ENCODE measurements at places on chromosomes 3 and 15. TPM values are rescaled to one million over a fixed set of nuclear protein-coding genes. Genes with fewer than 3 reads are reported as not detected.

DNA sequence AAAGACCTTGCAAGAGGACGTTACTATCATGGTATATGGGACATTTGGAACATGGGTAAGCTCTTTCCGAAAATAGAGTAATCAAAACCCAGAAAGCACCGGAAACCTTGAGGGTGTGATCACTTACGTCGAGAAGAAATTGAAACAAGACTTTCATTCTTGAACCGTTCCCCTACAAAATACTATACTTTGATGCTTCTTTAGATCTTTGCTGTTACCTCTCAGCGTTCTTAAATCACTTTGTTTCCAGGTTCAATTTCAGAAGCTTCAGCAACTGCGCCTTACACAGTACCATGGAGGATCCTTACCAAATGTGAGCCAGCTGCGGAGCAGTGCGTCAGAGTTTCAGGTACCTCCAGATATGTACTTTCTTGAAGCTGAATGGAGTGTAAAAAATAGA lies 10.1 kb downstream of the CRTC3 start:
- H3K4me3 ChIP-seq, result peak overlapping the region; percentile 11
- no peaks in the 10 kb centered on the region for H3K27me3 ChIP-seq
- peaks cover 64% of the 10 kb centered on the region for H3K4me1 ChIP-seq
- H3K36me3 ChIP-seq, result no peaks in the 10 kb centered on the region

- H3K27ac ChIP-seq, result no peak overlapping the region
- H3K4me1 ChIP-seq, result no peaks in the 10 kb centered on the region
- H3K4me3 ChIP-seq, result no peak overlapping the region
- H3K27me3 ChIP-seq, result no peaks in the 10 kb centered on the region
- DNase-seq, result no peak
Observed at GRCh38 chr3:173690542-173691180, 293.1 kb downstream of the NLGN1 start.

DNA sequence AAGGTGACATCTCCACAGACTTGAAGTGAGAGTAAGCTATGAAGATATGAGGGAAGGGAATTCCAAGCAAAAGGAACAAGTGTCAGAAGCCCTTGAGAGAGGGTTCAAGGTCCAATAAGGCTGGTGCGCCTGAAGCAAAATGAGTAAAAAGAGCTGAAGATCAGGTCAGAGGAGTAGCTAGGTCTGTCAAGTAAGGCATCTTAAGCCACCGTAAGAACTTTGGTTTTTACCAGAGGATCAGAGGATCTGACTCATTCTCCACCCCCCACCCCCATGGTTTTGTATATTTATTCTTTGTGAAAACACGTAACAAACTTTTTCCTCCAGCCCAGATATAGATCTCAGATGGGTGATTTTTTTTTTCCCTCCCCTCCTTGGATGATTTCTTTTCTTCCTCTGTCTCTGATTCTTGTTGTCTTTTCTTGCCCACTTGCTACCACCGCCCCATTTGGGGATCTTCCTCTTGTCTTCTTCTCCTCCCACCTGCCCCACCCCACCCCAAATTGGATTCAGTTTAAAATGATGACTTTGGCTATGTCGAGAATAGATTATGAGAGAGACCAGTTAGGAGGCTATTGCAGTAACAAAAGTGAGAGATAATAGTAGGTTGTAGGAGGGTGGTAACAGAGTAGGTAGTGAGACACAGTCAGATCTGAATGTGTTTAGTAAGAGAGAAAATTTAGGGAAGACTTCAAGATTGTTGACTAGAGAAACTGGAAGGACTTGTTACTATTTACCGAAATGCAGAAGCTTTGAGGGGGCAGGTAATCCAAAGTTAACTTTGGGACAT lies 6.1 kb downstream of the TRMT10C start:
- H3K27ac ChIP-seq, result no peak overlapping the region
- H3K36me3 ChIP-seq, result peaks cover 12% of the 10 kb centered on the region
- no peaks in the 10 kb centered on the region for H3K27me3 ChIP-seq
- DNase-seq, result no peak
- peaks cover 25% of the 10 kb centered on the region for H3K4me1 ChIP-seq

DNA sequence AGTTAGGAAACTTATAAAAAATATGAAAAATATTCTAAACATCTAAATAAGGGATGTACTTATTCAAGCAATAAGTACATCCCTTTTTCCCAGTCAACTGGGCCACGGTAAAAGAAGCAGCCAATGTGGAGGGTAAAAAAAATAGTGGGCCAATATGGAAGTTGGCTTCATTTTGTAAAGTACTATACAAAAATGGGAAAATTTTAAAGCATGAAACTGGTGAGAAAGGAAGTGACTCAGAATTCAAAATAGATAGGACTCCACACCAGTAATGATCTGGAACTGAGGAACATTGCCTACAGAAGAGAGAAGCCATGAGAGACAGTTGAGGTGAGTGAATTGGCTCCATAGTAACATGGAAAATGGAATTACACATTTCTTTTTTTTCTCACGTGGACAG lies 108.9 kb downstream of the FNDC3B start:
- H3K4me3 ChIP-seq, result no peak overlapping the region
- no peaks in the 10 kb centered on the region for H3K27me3 ChIP-seq

GRCh38 chr3:102144063-102144462 lies 290.8 kb upstream of the ZPLD1 start:
- no peaks in the 10 kb centered on the region for H3K27me3 ChIP-seq
- no peak overlapping the region for H3K4me3 ChIP-seq
- DNase-seq, result no peak

- DNase-seq, result no peak
- H3K36me3 ChIP-seq, result no peaks in the 10 kb centered on the region
- H3K27ac ChIP-seq, result no peak overlapping the region
- H3K4me3 ChIP-seq, result no peak overlapping the region
Observed at GRCh38 chr15:29612701-29613100, 209.6 kb downstream of the TJP1 start.

GRCh38 chr3:11096266-11097139 lies 57.8 kb upstream of the HRH1 start:
- no peak overlapping the region for H3K4me3 ChIP-seq
- no peak overlapping the region for H3K27ac ChIP-seq
- DNase-seq, result no peak
- no peaks in the 10 kb centered on the region for H3K36me3 ChIP-seq
- no peaks in the 10 kb centered on the region for H3K27me3 ChIP-seq

- H3K36me3 ChIP-seq, result no peaks in the 10 kb centered on the region
- no peak overlapping the region for H3K27ac ChIP-seq
- H3K4me1 ChIP-seq, result no peaks in the 10 kb centered on the region
- H3K4me3 ChIP-seq, result no peak overlapping the region
- no peaks in the 10 kb centered on the region for H3K27me3 ChIP-seq
Observed at GRCh38 chr3:75192146-75192616, 471.9 kb upstream of the FRG2C start.

- DNase-seq, result no peak
- no peaks in the 10 kb centered on the region for H3K27me3 ChIP-seq
- H3K27ac ChIP-seq, result no peak overlapping the region
Observed at GRCh38 chr3:70383360-70383831, 71.0 kb upstream of the MDFIC2 start.

DNA sequence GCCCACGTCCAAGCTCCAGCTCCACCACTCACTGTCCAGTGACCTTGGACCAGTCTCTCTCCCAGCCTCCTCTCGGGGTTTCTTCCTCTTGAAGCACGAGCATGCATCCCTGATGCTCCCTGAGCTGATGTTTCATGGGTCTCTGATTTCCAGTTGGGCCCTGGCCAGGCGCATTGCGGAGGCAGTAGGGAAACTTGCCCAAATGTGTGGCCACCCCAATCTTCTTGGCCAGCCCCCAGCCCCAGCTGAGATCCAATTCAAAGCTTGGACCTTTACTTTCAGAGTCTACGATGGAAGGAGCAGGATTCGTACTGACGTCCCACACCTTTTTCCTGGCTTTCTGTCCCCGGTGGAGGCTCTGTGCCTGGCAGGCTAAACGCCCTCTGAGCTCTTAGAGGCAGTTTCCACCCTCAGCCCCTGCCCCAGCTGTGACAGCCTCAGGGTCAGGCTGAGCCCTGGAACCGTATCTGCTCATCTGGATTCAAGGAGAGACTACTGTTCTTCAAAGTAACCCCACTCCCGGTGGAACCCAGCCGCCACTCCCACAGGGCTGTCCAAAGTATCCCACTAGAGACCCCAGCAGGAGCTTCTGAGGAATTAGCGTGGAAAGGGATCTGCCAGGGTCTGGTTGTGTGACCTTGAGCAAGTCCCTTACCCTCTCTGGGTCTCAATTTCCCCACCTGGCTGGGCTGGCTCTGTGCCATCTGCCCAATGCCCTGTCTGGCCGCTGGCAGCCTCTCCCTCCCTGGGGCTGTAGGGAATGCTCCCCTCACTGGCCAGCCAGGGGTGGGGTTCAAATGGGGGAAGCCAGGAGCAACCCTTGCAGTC lies 37.4 kb downstream of the CPN2 start:
- no peak overlapping the region for H3K27ac ChIP-seq
- no peak overlapping the region for H3K4me3 ChIP-seq
- peaks cover 12% of the 10 kb centered on the region for H3K4me1 ChIP-seq
- DNase-seq, result no peak

DNA sequence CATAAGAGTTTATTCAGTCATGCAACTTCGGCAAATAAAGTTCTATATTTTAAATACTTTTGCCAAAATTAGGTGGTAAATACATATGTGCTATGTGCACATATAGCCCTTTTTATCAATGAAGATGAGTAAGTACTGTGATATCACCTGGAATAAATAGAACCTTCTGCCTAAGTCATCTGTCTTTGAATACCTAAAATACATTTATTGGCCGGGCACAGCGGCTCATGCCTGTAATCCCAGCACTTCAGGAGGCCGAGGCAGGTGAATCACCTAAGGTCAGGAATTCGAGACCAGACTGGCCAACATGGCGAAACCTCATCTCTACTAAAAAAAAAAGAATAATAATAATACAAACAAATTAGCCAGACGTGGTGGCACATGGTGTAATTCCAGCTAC lies 73.8 kb upstream of the FLNB start:
- no peaks in the 10 kb centered on the region for H3K4me1 ChIP-seq
- no peaks in the 10 kb centered on the region for H3K36me3 ChIP-seq
- no peak overlapping the region for H3K4me3 ChIP-seq
- H3K27me3 ChIP-seq, result no peaks in the 10 kb centered on the region
- no peak overlapping the region for H3K27ac ChIP-seq

DNA sequence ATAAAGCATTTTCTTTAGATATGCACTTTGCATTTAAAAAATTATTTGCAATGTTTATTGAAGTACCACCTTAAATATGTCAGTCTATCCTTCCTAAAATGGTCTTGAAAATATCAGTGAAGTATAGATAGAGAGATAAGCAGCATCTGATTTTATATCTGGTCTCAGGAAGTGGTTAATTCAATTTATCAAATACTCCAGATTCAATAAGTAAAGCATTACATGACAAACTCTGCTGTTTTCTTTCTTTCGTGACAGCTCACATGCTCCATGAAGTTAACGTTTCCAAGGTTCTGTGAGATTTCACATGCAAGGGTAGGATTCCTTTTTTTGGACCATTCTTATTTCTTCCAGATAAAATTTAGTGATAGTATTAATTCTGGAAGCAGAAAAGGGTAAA lies 775.4 kb upstream of the ROBO1 start:
- H3K4me1 ChIP-seq, result no peaks in the 10 kb centered on the region
- DNase-seq, result no peak
- no peak overlapping the region for H3K4me3 ChIP-seq
- no peaks in the 10 kb centered on the region for H3K36me3 ChIP-seq
- H3K27me3 ChIP-seq, result no peaks in the 10 kb centered on the region

- H3K27me3 ChIP-seq, result no peaks in the 10 kb centered on the region
- no peaks in the 10 kb centered on the region for H3K4me1 ChIP-seq
- no peaks in the 10 kb centered on the region for H3K36me3 ChIP-seq
- H3K4me3 ChIP-seq, result no peak overlapping the region
Observed at GRCh38 chr3:11514191-11514821, 129.4 kb downstream of the VGLL4 start.

DNA sequence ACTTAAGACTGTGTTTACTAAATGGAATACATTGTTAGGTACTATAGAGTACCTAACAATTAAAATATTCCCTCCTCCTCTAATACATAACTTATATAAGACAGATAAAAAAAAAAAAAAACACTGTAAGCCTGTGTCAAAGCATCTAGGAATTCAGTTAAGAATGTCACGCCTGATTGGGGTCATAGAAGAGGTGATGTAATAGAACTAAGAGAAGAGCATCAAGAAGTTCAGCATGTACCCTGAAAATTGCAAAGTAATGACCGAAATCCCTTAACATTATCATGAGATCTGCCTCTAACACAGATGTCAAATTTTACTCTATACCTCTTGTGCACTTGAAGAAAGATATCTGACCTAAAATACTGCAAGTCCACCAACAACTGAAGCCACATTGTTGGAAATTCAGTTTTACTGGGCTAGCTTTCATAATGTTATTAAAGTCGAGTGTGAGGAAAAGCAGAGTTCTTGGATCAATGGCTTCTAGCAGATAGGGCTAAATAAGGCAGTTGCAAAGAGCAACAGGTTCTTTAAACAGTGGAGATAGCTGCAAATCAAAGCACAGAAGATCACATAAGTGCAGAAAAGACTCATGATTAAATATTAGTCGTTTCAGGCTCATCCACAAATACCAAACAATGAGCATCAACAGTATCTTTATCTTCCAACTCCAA lies 75.0 kb downstream of the TBL1XR1 start:
- H3K36me3 ChIP-seq, result no peaks in the 10 kb centered on the region
- DNase-seq, result no peak
- H3K4me3 ChIP-seq, result no peak overlapping the region
- no peaks in the 10 kb centered on the region for H3K27me3 ChIP-seq

GRCh38 chr3:144129536-144130214 lies 158.1 kb downstream of the DIPK2A start:
- H3K36me3 ChIP-seq, result no peaks in the 10 kb centered on the region
- no peaks in the 10 kb centered on the region for H3K27me3 ChIP-seq
- H3K4me3 ChIP-seq, result no peak overlapping the region
- no peaks in the 10 kb centered on the region for H3K4me1 ChIP-seq
- no peak overlapping the region for H3K27ac ChIP-seq

The STAC gene
- polyA plus RNA-seq, result not detected

The ZPLD1 gene
- polyA plus RNA-seq, result not detected

The POPDC2 gene
- polyA plus RNA-seq, result 2.0 TPM

The TOPBP1 gene
- polyA plus RNA-seq, result 11.3 TPM

The CXCR6 gene
- polyA plus RNA-seq, result 70.8 TPM

The CCDC80 gene
- 0.02 TPM for polyA plus RNA-seq

The PRR20G gene
- not detected for polyA plus RNA-seq

The CCR8 gene
- 2.1 TPM for polyA plus RNA-seq

The SKOR1 gene
- 0.06 TPM for polyA plus RNA-seq

The UBE3A gene
- polyA plus RNA-seq, result 141 TPM

The C3orf49 gene
- not detected for polyA plus RNA-seq

The TGM4 gene
- polyA plus RNA-seq, result 0.43 TPM

The BCL2A1 gene
- 29.5 TPM for polyA plus RNA-seq

The NR1I2 gene
- 1.0 TPM for polyA plus RNA-seq

The ARL13B gene
- polyA plus RNA-seq, result 6.5 TPM

The CFAP100 gene
- not detected for polyA plus RNA-seq

The BNC1 gene
- not detected for polyA plus RNA-seq
